ENCODE measurements at places on chromosomes 7 and 10. TPM values are rescaled to one million over a fixed set of nuclear protein-coding genes. Genes with fewer than 3 reads are reported as not detected.
A peak's percentile ranks its signal among the peaks of the same experiment; 100 is the strongest.

DNA sequence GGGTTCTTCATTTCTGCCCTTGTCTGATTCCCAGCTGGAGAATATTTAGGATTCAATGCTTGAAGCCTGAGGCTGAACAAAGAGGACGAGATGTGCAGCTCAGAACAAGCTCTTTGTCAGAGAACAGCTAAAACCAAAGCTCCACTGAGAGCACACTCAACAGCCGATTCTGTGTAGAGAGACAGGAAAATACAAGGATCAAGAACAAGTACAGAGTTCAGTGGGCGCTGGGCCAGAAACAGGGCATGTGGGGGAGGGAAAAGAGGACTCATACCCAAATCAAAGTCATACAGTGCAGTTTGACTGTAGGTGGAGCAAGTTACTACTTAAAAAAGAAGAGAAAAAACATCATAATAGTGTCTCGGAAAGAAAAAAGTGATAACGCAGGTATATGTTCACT, at the start of gene AGMO:
TSS of gene AGMO (minus strand) at position 181 of the 400 bp plus-strand sequence.
- H3K27ac ChIP-seq = peak within 1 kb of the TSS; percentile 26
- peak; percentile 53 for DNase-seq
- no peak within 1 kb of the TSS for H3K4me3 ChIP-seq

- no peak for DNase-seq
- peaks cover 10% of the 10 kb centered on the region for H3K4me1 ChIP-seq
- no peak overlapping the region for H3K27ac ChIP-seq
- peaks cover 2% of the 10 kb centered on the region for H3K27me3 ChIP-seq
Observed at GRCh38 chr7:1743481-1744230, 73.6 kb downstream of the ELFN1 start.

The UTF1 gene
- total RNA-seq = not detected

The PTN gene
- total RNA-seq = 73.8 TPM

The SLC26A3 gene
- not detected for total RNA-seq

Data from muscle of leg (tissue), 16 donors.